Stimulated activated CD8-positive, alpha-beta memory T cell treated with anti-CD3 and anti-CD28 coated beads, Interleukin-15, amount 100 ng/mL, for 4 hours (primary cell): ENCODE measurements at places on chromosomes 5 and 9.

DNA sequence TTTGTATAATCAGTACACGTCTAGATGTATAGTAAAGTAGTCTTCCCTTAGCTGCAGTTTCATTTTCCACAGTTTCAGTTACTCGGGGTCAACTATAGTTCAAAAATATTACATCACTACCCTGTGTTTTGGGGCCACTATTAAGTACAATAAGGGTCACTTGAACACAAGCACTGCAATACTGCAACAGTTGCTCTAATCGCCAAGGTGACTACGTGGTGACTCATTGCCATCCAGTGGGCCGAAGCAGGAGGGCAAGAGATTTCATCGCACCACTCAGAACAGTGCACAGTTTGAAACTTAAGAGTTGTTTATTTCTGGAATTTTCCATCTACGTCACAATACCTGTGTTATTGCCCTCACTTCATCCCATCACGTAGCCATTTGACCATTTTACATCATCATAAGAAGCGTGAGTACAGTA lies at the start of gene ARL14EPL:
Gene ARL14EPL, plus strand, starts transcription at position 379 of the 424 bp plus-strand sequence. CDS start 18,994 bp downstream, outside the sequence.
- no peak for DNase-seq

GRCh38 chr5:39439582-39440162 lies 14.9 kb upstream of the DAB2 start:
- no peak for DNase-seq

DNA sequence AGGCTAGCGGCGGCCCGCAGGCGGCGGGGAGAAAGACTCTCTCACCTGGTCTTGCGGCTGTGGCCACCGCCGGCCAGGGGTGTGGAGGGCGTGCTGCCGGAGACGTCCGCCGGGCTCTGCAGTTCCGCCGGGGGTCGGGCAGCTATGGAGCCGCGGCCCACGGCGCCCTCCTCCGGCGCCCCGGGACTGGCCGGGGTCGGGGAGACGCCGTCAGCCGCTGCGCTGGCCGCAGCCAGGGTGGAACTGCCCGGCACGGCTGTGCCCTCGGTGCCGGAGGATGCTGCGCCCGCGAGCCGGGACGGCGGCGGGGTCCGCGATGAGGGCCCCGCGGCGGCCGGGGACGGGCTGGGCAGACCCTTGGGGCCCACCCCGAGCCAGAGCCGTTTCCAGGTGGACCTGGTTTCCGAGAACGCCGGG lies 253 bp downstream of the SLC12A2 start:
- no peak for DNase-seq

DNA sequence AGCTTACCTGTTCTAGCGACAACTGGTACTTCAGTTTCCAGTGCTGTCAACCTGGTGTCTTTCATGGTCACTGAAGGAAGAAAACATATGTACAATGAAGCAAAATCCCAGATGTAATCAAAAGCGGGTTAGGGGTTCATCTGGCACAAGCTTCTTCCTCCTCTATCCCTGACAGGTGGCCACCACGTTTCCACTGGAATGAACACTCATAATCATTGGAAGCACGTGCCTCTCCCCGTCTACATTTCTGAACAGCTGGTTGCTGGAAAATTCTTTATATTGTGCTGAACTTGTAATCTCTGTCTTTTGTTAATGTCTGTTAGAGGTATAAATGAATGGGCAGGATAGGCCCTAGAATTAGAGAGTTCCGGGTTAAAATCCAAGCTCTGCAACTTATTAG lies 9.4 kb downstream of the TSC1 start:
- DNase-seq = no peak

- no peak for DNase-seq
Measured at GRCh38 chr5:4383102-4383501, 757.0 kb upstream of the ADAMTS16 start.

- DNase-seq = no peak
Measured at GRCh38 chr5:172855597-172856292, 21.7 kb downstream of the ERGIC1 start.
